Left forelimb (tissue), 1 donor: ENCODE measurements at places on chromosomes 16 and 17.

- no peak for DNase-seq
These were observed 410.6 kb downstream of the UTP18 start for GRCh38 chr17:51670899-51671298.

DNA sequence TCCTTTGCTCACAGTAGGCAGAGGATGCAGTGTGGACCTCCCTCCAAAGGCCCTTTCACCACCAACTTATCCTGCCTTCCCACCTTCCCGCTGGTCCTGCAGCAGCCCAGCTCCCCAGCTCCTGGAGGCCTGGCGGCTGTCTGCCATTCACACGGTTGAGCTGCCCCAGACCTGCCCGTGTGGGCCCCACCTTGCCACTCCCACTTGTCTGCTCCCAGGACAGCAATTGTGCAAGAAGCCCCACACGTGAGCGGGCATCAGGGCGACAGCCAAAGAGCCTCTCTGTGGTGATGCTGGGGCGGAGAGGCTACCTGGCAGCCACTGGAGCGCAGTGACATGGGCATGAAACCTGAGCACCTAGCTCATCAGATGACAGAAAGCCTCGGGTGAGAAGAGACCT, 248.6 kb upstream of the MAF start:
- DNase-seq: no peak

DNA sequence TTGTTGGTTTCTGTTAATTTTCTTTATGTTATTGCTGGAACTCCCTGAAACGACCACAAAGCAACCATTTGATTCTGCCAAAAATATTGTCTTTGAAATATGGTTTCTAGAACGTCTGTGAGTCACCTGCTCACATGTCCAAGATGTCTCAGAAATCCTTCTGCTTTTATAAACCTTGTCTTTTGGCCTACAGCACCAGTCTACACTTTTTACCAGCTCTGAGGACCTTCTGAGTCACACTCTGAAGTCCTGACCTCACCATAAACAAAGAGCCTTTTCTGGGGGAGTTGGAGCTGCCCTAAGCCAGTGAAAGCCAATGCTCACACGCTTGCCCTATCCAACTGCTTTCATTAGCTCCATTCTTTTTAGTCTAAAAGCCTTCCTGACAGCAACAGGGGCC, 55.5 kb downstream of the GRIN2A start:
- no peak for DNase-seq

DNA sequence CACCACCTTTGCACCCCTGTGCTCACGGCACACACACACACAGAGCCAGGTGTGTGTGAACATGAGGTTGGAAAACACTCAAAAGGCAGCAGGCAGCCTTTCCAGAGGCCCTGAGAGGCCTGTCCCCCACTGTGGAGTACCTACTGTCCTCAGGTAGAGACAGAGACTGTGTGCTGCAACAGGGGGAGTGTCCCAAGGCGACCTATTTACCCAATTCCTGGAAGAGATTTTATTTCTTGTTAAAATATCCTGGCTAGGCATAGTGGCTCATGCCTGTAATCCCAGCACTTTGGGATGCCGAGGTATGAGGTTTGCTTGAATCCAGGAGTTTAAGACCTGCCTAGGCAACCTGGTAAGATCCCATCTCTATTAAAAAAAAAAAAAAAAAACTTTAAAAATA, 108.5 kb downstream of the COPRS start:
- no peak for DNase-seq

- DNase-seq: no peak
These were observed 11.1 kb downstream of the NLRC5 start for GRCh38 chr16:57000271-57001025.

DNA sequence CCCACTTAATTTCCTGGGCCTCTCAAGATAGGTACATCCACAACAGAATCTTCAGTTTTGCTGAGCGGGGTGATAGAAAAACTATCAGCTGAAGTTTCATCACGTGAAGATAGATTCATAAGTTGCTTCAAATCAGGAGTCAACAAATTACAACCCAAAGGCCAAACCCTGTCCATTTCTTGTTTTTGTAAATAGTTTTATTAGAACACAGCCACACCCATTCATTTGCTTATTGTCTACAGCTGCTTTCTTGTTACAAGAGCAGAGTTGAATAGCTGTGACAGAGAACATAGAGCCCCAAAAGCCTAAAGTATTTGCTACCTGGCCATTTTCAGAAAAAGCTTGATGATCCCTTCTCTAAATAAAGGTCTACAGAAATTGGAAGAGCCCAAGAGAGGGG, 300.1 kb upstream of the CDH5 start:
- DNase-seq: no peak

GRCh38 chr16:85761861-85762260, 11.0 kb upstream of the C16orf74 start:
- DNase-seq: no peak

GRCh38 chr16:30375864-30376263, 1.3 kb downstream of the MYL11 start:
- no peak for DNase-seq

DNA sequence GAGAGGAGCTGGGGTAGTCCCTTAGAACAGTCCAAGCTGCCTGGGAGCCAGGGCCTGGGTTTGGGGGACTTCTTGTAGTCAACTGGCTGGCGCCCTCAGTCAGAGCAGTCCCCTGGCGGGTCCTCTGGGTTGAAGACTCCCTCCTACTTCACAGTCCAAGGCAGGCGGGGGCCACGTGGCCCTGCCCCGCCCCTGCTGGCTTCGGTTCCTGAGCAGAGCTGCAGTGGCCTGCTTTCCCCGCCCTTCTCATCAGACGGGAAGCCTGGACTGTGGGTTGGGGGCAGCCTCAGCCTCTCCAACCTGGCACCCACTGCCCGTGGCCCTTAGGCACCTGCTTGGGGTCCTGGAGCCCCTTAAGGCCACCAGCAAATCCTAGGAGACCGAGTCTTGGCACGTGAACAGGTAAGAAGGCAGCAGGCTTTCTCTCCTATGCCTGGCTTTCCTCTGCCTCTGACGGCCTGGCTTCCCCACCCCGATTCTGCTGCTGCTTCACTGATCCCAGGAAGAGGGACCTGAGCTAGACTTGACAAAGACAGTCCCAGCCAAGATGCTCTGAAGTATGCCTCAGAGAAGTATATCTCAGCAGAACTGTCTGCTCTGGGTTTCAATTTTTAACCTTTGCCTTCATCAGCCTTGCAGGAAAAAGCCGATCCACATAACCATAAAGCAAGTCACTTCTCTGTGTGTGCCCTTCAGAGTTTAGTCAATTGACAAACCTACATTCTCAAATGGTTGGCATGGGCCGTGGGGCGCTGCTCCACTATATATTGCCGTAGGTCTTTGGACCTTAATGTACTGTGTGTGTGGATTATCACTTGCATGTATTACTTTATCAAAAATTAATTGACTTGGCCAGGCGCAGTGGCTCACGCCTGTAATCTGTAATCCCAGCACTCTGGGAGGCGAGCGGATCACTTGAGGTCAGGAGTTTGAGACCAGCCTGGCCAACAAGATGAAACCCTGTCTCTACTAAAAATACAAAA, 56.3 kb downstream of the SF3B3 start:
- peak; percentile 76 for DNase-seq

DNA sequence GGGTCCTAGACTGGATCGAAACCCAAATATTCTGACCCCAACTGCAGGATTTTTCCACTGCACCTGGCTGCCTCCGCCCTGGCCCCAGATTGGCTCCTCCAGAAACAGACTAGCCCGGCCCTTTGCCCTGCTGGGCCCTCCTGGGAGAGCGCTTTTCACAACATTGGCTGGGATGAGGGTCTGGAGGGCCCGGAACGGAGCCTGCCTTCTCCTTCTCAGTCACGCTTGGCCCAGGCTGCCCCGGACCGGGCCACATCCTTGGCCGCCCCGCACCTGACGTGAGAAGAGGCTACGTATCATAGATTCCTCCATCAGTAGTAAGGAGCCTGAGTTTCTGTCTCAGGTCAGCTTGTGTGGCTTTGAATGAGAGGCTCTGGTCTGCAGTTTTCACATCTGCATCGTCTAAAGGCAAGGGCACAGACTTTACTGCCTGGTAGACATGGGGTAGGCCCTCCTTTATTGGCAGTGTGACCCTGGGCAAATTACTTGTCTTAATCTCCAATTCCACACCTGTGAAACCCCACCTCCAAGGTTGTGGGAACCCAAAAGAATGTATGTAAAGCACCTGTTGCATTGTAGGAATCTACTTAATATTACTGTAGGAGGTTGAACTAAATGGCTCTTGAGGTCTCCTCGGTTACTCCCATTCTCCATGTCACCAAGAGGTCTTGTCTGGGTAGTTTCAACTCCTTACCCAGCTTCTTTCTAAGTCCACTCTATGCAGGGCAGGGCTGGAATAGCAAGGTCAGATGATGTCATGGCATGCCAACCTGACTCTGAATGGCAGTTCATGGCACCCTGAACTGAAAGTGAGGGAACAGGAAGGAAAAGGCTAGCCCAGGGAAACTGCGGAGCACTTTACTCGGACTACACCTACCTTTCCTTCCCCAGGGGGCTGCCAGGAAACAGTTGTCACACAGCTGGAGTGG, 661 bp downstream of the LRRC3C start:
- DNase-seq: no peak

GRCh38 chr17:5758651-5759050, 174.3 kb upstream of the NLRP1 start:
- peak; percentile 15 for DNase-seq

- peak; percentile 74 for DNase-seq
These were observed 674 bp downstream of the ZNF688 start for GRCh38 chr16:30570636-30571444.
